Esophagus muscularis mucosa (tissue), 4 donors: ENCODE measurements at places on chromosomes 2 and 18. TPM values are rescaled to one million over a fixed set of nuclear protein-coding genes. Genes with fewer than 3 reads are reported as not detected.

MAP3K19 gene
- not detected for total RNA-seq

- no peak for DNase-seq
Measured at GRCh38 chr2:10054424-10054823, 11.1 kb downstream of the KLF11 start.

LIPG gene
- total RNA-seq: 1.3 TPM

PRKAG3 gene
- not detected for total RNA-seq

- DNase-seq: no peak
Measured at GRCh38 chr18:47895565-47896250, 34.8 kb downstream of the SMAD2 start.

DNA sequence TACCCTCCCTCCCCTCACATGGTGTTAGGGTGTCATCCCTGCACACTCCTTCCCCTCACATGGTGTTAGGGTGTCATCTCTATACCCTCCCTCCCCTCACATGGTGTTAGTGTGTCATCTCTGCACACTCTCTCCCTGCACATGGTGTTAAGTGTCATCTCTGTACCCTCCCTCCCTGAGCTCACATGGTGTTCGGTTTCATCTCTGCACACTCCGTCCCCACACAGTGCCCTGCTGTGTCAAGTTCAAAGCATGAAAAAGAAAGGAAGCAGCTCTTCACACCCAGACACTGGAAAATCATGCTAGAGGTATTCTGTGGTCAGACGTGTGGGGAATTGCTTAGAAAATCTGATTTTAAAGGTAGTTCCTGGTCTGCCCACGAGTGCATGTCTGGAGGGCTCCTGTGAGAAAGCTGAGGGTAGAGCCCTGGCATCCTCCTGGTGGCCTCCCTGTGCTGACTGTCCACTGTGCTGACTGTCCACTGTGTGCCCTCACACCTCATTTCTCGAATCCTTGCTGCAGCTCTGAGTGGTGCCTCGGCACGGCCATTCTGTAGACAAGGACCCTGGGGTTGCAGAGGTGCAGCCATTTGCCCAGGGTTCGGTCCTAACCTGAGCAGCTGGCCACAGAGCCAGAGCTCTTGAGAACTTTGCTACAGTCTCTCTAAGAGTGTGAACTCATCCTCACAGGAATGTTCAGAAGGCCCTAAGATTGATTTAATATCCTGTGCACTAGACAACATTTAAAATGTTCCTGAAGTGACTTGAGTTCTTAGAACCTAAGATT is 69.1 kb upstream of the NFATC1 start:
- DNase-seq: no peak

GRCh38 chr2:152054593-152054992 is 44.3 kb downstream of the CACNB4 start:
- no peak for DNase-seq

GRCh38 chr2:233982421-233983121 is 65.4 kb downstream of the TRPM8 start:
- no peak for DNase-seq

MSGN1 gene
- not detected for total RNA-seq

DNA sequence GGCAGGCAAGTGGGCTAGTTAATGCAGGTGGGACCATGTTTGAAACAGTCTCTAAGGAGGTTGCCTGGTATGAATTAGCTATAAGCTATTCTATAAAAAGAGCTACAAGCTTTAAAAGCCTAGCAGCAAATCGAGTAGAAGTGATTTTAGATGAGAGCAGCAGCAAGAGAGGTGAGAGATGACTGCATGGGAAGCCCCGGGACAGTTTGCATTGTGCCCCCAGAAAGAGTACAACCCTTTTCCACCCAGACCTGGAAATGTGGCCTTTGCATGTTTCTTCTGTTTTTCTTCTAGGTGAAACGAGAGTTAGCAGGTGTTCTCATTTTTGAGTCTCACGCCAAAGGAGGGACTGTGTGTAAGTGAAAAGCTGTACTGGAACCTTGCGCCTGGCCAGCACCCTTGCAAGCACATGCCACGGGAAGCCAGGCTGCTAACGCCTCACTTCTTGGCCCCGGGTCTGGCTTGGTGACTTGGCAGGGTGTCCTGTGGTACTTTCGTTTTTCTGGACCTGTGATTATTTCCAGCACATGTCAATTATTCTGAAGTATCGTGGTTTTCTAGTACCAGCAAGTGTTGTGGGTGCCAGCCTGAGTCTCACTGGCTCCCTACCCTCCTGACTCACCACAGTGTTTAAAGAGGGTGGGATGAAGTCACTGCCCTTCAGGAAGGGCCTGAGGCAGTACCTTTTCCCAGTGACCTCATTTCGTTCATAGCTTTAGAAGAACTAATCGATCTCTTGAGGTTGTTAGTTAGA is 90.3 kb upstream of the MAP3K20 start:
- DNase-seq: no peak

GRCh38 chr18:67735506-67735905 is 219.0 kb upstream of the DSEL start:
- no peak for DNase-seq

- no peak for DNase-seq
Measured at GRCh38 chr2:157746234-157746950, 117.7 kb upstream of the ACVR1C start.

TOGARAM2 gene
- total RNA-seq: 0.57 TPM

RSAD2 gene
- 3.7 TPM for total RNA-seq

LYPD1 gene
- not detected for total RNA-seq

FIGLA gene
- total RNA-seq: not detected

GRCh38 chr18:46497129-46497528 is 159.9 kb downstream of the LOXHD1 start:
- no peak for DNase-seq

- no peak for DNase-seq
Measured at GRCh38 chr18:63903851-63904570, 3.7 kb upstream of the SERPINB10 start.

MYCN gene
- total RNA-seq: 0.83 TPM

DNA sequence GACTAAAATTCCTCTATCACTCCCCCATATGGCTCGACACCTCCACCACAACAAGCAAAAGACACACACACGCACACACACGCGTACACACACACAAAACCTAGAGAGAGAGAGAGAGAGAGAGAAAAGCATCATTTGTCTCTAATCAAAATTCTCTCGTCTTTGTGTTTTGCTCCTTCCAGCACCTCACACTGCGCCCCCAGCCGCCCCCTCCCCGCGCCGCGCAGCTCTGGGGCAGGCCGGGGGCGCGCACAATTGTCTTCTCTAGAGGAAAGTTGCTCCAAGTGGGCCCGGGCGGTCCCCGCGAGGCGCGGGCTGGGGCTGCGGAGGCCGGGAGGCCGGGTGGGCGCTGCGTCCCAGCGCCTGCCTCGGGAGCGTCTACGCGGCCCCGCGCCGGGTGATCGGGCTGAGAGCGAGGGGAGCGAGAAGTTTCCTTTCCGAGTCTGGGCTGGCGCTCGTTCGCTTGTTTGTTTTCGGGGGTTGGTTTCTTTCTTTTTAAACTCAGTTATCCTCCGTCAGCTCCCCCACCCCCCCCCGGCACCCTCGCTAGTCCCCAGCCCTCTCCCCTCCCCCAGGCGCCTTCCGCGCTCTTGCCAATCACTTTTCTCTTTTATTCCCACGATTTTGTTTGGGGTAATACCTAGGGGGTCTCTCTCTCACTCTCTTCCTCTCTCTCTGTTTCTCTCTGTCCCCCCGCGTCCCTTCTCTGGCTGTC is 4.1 kb downstream of the ZEB2 start:
- DNase-seq: no peak

RDH14 gene
- 56.9 TPM for total RNA-seq

GRCh38 chr2:26746934-26747333 is 17.1 kb upstream of the SLC35F6 start:
- DNase-seq: no peak

DNA sequence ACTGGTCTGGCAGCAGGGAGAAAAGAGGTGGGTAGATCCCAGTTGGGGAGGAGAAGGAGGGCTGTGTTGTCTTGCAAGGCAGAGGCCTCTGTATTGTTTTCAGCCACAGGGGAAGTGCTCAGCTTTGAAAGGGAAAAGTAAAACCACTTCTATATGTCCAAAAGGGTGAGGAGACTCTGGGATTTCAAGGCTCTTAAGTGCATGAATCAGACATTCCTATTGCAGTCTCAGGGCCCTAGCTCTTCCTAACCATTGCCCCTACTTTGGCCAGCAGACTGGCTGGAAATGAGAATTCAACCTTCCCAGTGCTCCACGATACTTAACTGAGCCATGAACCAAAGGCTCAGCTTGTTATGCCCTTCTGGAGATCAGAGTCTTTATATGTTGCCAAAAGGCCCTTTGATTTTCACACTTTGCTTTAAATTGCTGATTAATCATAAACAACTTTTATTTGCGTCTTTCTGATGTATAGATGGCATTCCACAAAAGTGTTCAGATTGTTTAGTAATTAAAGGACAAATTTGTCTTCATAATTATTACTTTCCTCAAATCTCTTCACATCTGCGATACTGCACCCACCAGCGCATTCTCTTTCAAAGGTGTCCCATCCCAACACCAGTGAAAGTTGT is 313.8 kb upstream of the MMADHC start:
- no peak for DNase-seq

ELMOD3 gene
- 17.9 TPM for total RNA-seq

SDC1 gene
- total RNA-seq: 1.6 TPM

FOXD4L1 gene
- not detected for total RNA-seq

DNA sequence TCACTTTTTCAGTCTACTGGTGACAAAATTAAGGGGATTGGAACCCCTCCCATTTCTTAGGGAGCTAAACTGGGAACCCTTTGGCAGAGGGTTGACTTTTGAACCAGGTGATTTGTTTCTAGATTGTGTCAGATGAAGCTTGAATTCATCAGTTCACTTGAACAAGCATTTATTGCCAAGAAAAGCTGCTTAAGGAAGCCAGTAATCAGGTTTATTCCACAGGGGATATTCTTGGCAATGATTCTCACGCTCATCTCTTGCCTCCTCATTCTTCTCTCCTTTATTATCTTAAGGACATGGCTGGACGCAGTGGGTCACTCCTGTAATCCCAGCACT is 101.0 kb downstream of the ALPK2 start:
- DNase-seq: no peak

DNA sequence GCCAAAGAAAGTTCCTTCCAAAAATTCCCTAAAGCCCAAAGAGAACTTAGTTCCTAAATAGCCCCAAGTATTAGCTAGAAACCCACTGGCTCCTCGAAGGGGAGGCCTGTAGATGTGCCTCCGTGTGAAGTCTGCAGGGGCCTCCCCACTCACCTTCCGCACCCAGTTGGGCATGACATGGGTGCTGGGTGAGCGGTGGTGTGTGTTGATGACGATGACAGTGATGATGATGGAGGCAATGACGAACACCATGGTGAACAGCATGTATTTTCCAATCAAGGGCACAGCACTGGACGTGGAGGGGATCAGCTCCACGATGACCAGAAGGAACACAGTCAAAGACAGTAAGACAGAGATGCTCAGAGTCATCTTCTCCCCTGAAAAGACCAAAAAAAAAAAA is 14.5 kb downstream of the CHRNA1 start:
- DNase-seq: no peak

DNA sequence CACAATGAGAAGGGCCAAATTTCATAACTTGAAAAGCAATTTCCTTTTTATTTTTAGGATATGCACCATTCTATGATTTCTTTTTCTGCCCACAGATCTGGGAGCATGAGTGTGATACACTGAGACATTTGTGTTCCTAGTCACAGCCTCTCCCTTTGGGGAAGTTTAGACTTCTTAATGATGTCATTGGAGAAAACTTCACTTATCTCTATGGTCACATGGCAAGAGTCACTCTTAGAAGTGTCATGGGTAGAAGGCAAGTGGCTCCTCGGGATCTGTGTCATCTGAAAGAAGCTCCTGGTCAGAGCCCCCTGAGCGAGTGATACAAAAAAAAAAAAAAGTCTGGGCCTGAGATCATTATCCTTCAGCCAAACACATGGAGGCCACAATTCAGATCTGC is 62.5 kb upstream of the LGALSL start:
- DNase-seq: no peak

GRCh38 chr18:21315741-21316197 is 73.7 kb downstream of the GREB1L start:
- DNase-seq: no peak

- DNase-seq: no peak
Measured at GRCh38 chr18:74804677-74805076, 207.0 kb downstream of the ZNF407 start.

DNA sequence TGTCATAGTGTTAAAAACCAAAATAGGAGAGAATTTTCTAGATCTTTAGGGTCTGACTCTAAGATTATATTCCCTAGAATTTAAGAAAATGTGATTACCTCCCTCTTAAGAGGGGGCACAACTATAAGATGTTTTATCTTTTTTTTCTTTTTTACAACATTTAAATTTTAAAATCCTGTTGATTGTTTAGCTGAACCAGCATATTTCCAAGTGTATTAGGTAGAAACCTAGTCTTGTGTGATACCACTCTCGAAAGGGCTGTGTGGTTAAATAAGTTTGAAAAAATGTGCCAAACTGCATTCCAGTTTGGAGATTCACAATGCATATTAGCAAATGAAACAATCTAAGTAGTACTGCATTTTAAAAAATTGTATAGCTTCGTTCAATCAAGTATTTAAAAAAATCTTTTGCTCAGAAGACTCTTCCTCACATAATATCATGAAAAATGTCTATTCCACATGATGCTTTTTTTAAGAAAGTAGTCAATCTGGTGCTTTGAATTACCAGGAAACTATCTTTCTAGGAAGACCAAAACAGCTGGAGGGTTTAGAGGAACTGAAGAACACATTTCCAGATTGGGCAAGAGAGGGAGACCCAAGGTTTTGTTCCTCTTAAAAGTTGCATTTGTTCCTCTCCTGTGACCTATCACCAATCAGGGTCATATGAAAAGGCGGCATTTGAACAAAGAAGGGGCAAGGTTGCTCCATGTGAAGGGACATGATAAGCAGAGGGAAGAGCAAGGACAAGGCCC is 98.8 kb downstream of the DPP4 start:
- DNase-seq: no peak

UNC80 gene
- total RNA-seq: under 0.01 TPM

DNA sequence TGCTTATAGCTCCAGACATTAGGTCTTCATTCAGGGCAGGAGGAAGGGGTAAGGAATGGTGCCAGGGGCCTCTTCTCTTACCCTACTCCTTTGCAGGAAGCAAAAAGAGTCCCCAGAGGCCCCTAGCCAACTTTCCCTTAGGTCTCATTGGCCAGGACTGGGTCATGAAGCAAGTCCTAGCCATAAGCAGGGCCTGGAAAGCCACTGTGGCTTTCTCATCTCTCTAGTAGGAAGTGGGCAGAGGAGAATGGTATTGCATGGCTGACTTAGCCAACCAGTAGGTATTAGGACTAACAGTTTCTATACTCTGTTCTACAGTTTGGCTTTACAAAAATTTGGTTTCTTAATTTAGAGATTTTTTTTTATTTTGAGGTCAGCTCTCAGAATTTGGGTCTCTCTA is 4.8 kb downstream of the FAM228A start:
- no peak for DNase-seq
